ENCODE measurements at places on chromosomes 6 and 20.

GRCh38 chr20:58235010-58235409 lies 6.6 kb upstream of the ANKRD60 start:
- H3K36me3 ChIP-seq, result no peaks in the 10 kb centered on the region
- no peak overlapping the region for H3K27ac ChIP-seq
- no peaks in the 10 kb centered on the region for H3K27me3 ChIP-seq
- no peak for DNase-seq

- H3K36me3 ChIP-seq, result no peaks in the 10 kb centered on the region
- no peak overlapping the region for H3K27ac ChIP-seq
- DNase-seq, result no peak
- no peak overlapping the region for H3K4me3 ChIP-seq
Measured at GRCh38 chr6:24188578-24189080, 62.6 kb downstream of the NRSN1 start.

DNA sequence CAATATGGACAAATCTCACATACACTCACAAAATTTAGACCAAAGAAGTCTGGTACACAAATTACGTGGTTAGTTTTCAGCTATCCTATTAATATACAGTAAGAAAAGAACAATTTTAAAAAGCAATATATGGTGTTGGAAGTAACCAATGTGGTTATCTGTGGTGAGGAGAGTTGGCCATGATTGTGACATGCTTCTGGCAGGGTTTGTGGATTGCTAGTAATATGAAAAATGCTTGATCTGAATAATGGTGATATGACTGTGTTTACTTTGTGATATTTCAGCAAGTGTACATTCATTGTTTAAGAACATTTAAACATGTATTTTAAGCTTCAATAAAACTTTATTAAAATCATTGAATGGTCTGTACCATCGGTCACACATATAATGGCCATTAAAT lies 99.1 kb downstream of the ADGB start:
- H3K27me3 ChIP-seq, result no peaks in the 10 kb centered on the region
- H3K36me3 ChIP-seq, result no peaks in the 10 kb centered on the region
- H3K4me1 ChIP-seq, result no peaks in the 10 kb centered on the region
- H3K4me3 ChIP-seq, result no peak overlapping the region
- no peak for DNase-seq

DNA sequence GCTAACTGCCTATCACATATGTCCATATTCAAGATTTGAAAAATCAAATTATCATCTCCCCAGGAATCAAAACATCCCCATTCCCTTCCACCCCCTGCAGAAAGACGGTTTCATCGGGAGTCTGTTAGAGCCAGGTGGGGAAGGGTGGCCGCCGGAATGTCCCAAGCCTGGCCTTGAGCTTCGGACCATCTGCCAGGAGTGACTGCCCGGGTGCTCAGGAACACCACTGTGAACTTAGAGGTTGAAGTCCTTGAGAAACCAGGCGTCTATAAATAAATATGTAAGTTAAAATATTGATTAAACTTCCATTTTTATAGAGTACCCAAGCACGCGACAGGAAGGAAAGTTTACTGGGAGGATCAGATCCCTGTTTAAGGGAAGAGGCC lies 250.8 kb downstream of the DLL1 start:
- no peaks in the 10 kb centered on the region for H3K4me1 ChIP-seq
- no peaks in the 10 kb centered on the region for H3K27me3 ChIP-seq
- DNase-seq, result no peak
- H3K27ac ChIP-seq, result no peak overlapping the region

DNA sequence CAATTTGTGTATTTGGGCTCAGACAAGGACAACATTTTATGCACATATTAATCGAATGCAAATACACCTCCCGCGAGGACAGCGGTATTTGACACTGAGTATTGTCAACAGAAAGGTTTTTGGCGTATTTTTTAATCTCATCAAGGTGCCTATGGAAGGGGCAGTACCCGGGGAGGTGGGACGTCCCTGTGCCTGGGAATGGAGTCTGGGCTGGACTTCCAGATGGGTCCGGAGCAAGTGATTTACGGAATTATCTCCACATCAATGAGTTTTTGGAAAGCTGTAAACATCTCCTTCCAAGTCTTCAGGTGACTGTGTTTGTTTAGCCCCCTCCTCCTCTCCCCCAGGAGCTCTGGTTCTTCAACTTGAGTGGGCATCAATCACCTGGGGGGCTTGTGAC lies 39.8 kb downstream of the PRR18 start:
- no peaks in the 10 kb centered on the region for H3K4me1 ChIP-seq
- no peak overlapping the region for H3K4me3 ChIP-seq
- no peaks in the 10 kb centered on the region for H3K36me3 ChIP-seq
- H3K27me3 ChIP-seq, result no peaks in the 10 kb centered on the region
- no peak for DNase-seq
- no peak overlapping the region for H3K27ac ChIP-seq

GRCh38 chr20:59352541-59352940 lies 52.1 kb downstream of the EDN3 start:
- no peak overlapping the region for H3K27ac ChIP-seq
- H3K27me3 ChIP-seq, result no peaks in the 10 kb centered on the region
- peaks cover 15% of the 10 kb centered on the region for H3K4me1 ChIP-seq
- no peak overlapping the region for H3K4me3 ChIP-seq
- no peaks in the 10 kb centered on the region for H3K36me3 ChIP-seq

GRCh38 chr6:44855562-44856411 lies 468.3 kb downstream of the CDC5L start:
- H3K27ac ChIP-seq, result no peak overlapping the region
- no peaks in the 10 kb centered on the region for H3K36me3 ChIP-seq
- peaks cover 9% of the 10 kb centered on the region for H3K4me1 ChIP-seq
- H3K4me3 ChIP-seq, result no peak overlapping the region

DNA sequence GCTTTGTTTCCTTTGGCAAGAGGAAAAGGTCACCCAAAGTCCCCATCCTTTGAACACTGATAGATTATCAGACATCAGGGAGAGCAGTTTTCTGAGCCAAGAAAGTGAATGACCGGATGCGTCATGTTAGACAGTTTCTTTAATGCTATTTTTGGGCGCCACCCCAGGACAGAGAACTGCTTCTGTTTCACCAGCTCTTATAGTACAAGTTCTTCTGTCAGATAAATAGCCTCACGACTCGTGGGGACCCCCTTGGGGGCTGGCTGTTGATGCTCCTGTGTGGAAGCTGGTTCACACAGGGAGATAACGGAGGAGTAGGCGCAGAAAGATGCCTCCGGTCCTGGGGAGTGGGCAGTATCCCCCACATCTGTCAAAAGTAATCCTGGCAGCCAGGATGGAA lies 54.6 kb downstream of the NPEPL1 start:
- no peaks in the 10 kb centered on the region for H3K4me1 ChIP-seq
- no peaks in the 10 kb centered on the region for H3K36me3 ChIP-seq
- DNase-seq, result no peak
- no peaks in the 10 kb centered on the region for H3K27me3 ChIP-seq

DNA sequence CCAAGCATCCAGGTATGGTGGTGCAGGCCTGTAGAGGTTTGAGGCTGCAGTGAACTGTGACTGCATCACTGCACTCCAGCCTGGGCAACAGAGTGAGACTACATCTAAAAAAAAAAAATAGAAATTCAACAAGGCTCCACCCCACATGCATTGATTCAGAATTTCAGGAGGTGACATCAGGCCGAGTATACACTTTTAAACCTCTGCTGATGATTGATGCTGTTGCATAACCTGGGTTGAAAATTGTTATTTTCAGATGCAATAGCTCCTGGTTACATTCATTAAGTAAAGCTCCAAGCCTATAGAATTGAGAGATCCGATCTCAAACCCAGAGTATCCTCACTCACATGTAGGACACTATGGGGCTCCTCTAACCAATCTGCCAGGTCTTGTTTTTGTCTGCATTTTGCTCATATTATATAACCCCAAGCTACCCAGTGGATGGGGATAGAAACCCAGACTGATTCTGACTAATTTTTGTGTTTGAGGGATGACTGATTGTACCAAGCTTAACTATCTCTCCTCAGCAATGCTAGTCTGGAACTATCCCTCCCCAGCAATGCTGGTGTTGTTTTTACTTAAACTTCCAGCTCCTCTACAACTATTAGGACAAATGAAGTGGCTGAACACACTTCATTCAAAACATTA lies 123.5 kb upstream of the PREP start:
- no peaks in the 10 kb centered on the region for H3K27me3 ChIP-seq
- no peaks in the 10 kb centered on the region for H3K36me3 ChIP-seq
- H3K4me1 ChIP-seq, result no peaks in the 10 kb centered on the region
- no peak overlapping the region for H3K27ac ChIP-seq

DNA sequence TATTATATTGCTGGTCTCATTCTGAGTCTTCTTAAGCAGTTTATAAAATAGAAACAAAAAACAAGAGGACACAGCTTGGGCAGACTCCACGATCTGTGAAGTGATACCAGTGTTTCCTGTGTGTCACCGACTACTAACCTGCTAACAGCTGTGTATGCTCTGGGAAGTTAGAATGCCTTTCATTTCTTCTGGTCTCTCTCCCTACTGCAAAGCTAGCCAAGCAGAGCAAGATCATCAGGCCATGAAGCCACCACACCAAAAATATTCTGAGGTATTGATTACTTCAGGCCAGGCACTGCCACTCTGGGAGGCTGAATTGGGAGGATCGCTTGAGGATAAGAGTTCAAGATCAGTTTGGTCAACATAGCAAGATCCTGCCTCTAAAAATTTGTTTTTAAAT lies 46.9 kb upstream of the SMIM29 start:
- peaks cover 5% of the 10 kb centered on the region for H3K36me3 ChIP-seq
- H3K4me3 ChIP-seq, result no peak overlapping the region

DNA sequence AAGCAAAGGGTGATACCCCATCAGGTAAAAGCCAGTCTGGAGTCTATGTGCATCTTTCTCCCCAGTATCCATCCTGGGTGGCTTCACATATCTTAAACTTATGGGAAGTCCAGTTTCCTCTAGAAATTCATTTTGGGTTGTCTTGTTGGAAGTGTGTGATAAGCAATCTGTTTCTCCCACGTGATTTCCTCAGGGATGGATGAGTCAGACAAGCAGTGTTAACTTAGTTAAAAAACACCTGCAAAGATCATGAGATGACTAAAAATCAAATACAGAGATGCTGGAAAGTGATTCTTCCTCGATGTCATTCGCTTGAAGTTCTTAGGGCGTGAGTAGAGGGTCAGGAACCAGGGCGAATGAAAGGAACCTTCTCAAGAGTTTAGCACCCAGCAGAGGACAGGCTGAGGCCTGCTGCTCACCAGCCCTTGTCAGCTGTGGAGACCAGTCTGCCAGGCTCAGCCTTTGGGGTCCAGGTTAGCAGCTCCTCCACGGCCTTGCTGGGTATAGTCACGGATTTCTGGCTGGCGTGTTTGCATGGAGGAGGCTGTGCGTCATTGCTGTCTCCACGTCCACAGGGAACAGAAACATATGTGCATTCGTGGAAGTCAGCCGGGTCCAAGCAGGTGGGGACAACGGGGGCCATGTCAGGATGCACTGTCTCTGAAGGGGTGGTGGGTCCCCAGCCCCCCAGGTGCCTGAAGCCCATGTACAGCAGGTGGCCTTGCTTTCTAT lies 2.8 kb upstream of the PNPLA1 start:
- no peak for DNase-seq
- no peaks in the 10 kb centered on the region for H3K27me3 ChIP-seq
- no peak overlapping the region for H3K4me3 ChIP-seq
- no peak overlapping the region for H3K27ac ChIP-seq

- H3K27me3 ChIP-seq, result no peaks in the 10 kb centered on the region
- peaks cover 21% of the 10 kb centered on the region for H3K4me1 ChIP-seq
- no peak overlapping the region for H3K27ac ChIP-seq
- peaks cover 13% of the 10 kb centered on the region for H3K36me3 ChIP-seq
- DNase-seq, result no peak
Measured at GRCh38 chr6:43058531-43058930, 703 bp downstream of the MRPL2 start.

DNA sequence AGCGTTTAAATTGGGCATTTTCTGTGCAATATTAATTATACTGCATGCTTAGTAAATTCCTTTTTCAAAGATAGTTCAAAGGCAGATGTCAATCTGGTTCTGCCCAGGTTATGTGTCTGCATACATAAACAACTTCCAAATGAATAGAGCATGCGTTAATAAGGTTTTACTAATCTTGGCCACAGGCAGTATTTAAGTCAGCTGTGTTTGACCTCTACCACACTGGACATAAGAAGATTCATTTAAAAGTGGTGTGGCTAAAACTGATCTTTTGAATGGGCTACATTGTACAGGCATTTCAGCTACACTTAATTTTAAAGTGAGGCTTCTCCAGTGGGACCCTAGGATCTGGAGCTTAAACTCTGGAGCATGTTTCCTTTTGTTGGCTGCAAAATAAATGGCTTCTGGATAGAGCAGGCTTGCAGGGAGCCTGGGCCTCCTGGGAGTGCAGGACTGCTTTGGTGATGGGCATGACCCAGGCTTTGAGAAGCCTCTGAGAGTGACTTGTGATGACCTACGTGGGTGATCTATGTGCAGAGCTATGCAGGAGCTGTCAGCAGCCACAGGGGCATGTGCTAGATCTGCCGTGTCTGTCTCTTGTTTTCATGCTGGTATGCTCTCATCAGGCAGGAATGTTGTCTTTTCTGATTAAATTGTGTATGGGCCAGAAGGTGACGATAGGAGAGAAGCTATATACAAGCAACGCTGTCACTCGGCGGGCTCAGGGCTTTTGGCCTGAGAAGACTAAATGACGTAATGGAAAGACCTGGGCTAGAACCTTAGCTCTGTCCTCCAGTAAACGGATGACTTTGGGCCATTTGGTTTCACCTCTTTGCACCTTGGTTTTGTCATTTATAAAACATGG lies 331.2 kb downstream of the QKI start:
- H3K36me3 ChIP-seq, result no peaks in the 10 kb centered on the region
- no peak overlapping the region for H3K27ac ChIP-seq
- no peaks in the 10 kb centered on the region for H3K27me3 ChIP-seq
- no peaks in the 10 kb centered on the region for H3K4me1 ChIP-seq
- no peak overlapping the region for H3K4me3 ChIP-seq

- no peaks in the 10 kb centered on the region for H3K27me3 ChIP-seq
- H3K27ac ChIP-seq, result peak overlapping the region; percentile 57
- no peaks in the 10 kb centered on the region for H3K36me3 ChIP-seq
- DNase-seq, result no peak
Measured at GRCh38 chr6:138485586-138486248, 13.6 kb downstream of the NHSL1 start.

- H3K36me3 ChIP-seq, result no peaks in the 10 kb centered on the region
- H3K27me3 ChIP-seq, result no peaks in the 10 kb centered on the region
- H3K4me3 ChIP-seq, result no peak overlapping the region
- no peak for DNase-seq
Measured at GRCh38 chr6:114390176-114390575, 47.4 kb upstream of the HS3ST5 start.

DNA sequence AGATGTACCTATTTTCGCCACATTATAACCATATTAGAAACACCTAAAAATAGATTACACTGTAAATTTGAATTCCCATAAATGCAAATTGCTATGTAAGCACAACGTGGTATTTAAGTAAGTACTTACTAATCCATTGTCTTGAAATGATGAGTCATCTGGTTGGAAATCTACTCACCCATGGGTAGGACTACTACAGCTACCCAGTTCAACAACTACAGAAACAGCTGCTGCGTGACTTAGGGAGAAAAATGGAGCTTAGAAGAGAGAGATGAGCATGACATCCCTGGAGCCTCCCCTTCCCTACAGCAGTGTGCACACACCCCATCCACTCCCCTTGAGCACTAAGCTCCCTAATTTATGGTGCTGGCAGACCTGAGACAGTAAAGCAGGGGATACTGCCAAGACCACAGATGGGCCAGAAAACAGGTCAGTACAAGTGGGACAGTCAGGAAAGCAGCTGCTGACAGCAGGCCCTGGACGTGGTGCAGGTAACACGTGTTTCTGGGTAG lies 26.9 kb downstream of the RRAGD start:
- no peak overlapping the region for H3K27ac ChIP-seq
- no peaks in the 10 kb centered on the region for H3K27me3 ChIP-seq
- H3K4me3 ChIP-seq, result no peak overlapping the region
- DNase-seq, result peak; percentile 13
- peaks cover 18% of the 10 kb centered on the region for H3K4me1 ChIP-seq

Data from thyroid gland (tissue), 4 donors.